ENCODE measurements at places on chromosomes 5 and 9.

DNA sequence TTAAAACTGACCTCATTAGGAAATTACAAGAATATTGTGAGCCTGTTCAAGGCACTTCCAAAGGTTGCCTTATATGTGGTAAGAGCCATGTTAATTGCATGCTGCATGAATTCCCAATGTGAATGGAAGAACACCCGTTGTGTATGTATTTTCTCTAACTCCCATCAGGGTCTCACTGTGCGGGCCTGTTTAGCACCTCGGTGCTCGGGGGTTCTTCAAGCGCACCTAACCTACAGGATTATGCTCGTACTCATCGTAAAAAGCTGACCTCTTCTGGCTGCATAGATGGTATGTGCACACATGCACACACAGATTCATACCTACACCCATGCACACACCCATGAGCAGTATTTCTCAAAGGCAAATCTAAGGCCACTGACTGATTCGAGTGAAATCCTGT lies 66.1 kb downstream of the PPIP5K2 start:
- no peak for DNase-seq

- DNase-seq: no peak
Measured at GRCh38 chr5:180396926-180397325, 43.8 kb upstream of the GFPT2 start.

DNA sequence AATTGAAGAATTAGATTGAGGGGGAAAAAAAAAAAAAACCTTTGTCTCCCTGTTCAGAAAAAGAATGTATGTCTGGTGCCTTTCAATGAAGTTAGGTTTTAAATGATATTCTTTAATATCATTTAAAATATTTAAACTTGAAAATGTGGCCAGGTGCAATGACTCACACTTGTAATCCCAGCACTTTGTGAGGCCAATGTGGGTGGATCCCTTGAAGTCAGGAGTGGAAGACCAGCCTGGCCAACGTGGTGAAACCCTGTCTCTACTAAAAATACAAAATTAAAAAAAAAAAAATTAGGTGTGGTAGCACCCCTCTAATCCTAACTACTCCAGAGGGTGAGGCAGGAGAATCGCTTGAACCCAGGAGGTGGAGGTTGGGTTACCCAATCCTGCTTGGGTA lies 111.1 kb upstream of the RASA1 start:
- no peak for DNase-seq

DNA sequence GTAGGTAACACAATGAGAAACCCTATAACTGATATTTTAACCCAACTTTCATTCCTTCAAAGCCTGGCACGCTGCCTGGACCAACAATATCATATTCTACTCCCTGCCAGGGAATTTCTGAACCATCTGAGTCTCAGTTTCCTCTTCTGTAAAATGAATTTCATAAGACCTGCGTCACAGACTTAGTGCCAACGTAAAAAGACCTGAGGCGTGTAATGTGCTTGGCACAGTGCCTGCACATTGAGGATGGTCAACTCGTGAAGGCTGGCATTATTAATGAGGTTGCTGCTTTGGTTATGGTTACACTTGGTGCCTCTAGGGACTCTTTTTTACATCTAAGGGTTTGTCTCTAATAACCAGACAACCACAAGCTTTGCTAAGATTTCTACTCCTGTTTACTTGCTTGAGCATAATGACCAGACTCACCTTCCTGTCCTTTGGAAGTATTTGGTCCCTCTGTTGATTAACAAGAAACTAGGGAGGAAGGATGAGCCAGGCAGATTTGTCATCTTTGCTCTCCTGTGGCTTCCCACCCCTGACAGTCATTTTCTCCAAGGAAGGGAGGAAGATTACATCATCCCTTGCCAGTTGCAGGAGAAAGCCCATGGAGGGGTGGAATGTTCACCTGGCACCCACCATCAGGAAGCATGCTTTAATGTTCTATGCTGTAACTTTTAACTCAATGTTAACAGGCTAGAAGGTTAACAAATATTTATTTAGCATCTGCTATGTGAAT lies 79.0 kb downstream of the PAPPA start:
- no peak for DNase-seq

DNA sequence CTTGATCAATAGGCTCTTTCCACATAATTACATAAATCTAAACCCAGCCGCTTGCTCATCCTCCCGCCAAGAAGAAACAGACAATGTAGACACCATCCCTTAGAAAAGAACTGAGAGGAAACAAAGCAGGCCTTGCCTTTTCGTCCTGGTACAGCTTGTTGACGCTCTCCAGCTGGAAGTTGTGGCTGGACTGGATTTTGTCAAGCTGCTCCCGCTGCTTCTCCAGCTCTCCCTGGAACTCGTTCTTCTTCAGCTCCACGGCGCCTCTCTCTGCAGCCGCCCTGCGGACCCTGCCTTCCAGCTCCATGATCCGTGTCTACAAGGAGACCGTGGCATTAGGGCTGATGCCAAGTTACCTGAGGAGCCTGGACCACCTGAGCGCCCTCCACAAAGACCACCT lies 22.1 kb downstream of the GOLM1 start:
- no peak for DNase-seq
